ENCODE measurements at places on chromosomes 16 and 17. TPM values are rescaled to one million over a fixed set of nuclear protein-coding genes. Genes with fewer than 3 reads are reported as not detected.

Gene COPZ2
- 24.5 TPM for total RNA-seq

Gene KRT24
- total RNA-seq = not detected

Gene FBXW10
- total RNA-seq = not detected

Gene VAT1L
- 0.32 TPM for total RNA-seq

Gene ZG16
- total RNA-seq = not detected

Gene MRPS7
- 34.7 TPM for total RNA-seq

Gene EVPL
- 46.8 TPM for total RNA-seq

Gene BEAN1
- total RNA-seq = 0.87 TPM

- no peaks in the 10 kb centered on the region for H3K36me3 ChIP-seq
- no peak for DNase-seq
- H3K27ac ChIP-seq = no peak overlapping the region
- H3K4me1 ChIP-seq = no peaks in the 10 kb centered on the region
These were observed 398.8 kb downstream of the HS3ST3B1 start for GRCh38 chr17:14699574-14700185.

DNA sequence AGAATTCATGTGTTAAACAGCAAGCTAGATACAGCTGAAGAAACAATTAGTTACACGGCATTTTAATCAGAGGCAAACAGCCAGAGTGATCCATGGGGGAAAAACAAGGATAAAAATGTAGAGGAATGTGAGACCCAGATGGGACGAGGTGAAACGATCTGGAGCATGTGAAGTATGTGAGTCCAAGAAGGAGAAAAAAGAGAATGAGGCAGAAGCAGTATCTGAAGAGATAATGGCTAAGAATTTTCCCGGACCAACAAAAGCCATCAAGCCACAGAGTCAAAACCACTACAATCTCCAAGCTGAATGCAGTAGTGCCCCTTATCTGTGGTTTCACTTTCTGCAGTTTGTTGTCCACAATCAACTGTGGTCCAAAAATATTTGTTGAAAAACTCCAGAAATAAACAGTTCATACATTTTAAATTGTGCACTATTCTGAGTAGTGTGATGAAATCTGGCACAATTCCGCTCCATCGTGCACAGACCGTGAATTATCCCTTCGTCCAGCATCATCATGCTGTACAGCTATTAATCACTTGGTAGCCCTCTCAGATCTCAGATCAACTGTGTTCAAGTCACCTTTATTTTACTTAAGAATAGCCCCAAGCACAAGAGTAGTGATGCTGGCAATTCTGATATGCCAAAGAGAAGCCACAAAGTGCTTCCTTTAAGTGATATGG lies 18.8 kb downstream of the MYH10 start:
- no peak for DNase-seq
- no peaks in the 10 kb centered on the region for H3K36me3 ChIP-seq
- no peak overlapping the region for H3K4me3 ChIP-seq
- peaks cover 11% of the 10 kb centered on the region for H3K4me1 ChIP-seq
- no peaks in the 10 kb centered on the region for H3K27me3 ChIP-seq
- peak overlapping the region; percentile 61 for H3K27ac ChIP-seq

GRCh38 chr17:3922765-3923164 lies 6.5 kb upstream of the P2RX1 start:
- H3K27ac ChIP-seq = no peak overlapping the region
- no peak for DNase-seq
- no peaks in the 10 kb centered on the region for H3K36me3 ChIP-seq
- H3K4me1 ChIP-seq = no peaks in the 10 kb centered on the region
- no peak overlapping the region for H3K4me3 ChIP-seq

- H3K27ac ChIP-seq = no peak overlapping the region
- DNase-seq = no peak
These were observed 462.0 kb downstream of the HS3ST3B1 start for GRCh38 chr17:14762736-14763479.

GRCh38 chr16:19316846-19317245 lies 31.3 kb downstream of the CLEC19A start:
- H3K27ac ChIP-seq = no peak overlapping the region
- H3K27me3 ChIP-seq = no peaks in the 10 kb centered on the region
- no peak for DNase-seq
- H3K4me3 ChIP-seq = no peak overlapping the region
- no peaks in the 10 kb centered on the region for H3K4me1 ChIP-seq

- DNase-seq = peak; percentile 83
- H3K4me3 ChIP-seq = peak overlapping the region; percentile 44
- peaks cover 5% of the 10 kb centered on the region for H3K4me1 ChIP-seq
- no peaks in the 10 kb centered on the region for H3K36me3 ChIP-seq
- no peaks in the 10 kb centered on the region for H3K27me3 ChIP-seq
- no peak overlapping the region for H3K27ac ChIP-seq
These were observed 59.8 kb upstream of the FBXO47 start for GRCh38 chr17:39026980-39027451.

DNA sequence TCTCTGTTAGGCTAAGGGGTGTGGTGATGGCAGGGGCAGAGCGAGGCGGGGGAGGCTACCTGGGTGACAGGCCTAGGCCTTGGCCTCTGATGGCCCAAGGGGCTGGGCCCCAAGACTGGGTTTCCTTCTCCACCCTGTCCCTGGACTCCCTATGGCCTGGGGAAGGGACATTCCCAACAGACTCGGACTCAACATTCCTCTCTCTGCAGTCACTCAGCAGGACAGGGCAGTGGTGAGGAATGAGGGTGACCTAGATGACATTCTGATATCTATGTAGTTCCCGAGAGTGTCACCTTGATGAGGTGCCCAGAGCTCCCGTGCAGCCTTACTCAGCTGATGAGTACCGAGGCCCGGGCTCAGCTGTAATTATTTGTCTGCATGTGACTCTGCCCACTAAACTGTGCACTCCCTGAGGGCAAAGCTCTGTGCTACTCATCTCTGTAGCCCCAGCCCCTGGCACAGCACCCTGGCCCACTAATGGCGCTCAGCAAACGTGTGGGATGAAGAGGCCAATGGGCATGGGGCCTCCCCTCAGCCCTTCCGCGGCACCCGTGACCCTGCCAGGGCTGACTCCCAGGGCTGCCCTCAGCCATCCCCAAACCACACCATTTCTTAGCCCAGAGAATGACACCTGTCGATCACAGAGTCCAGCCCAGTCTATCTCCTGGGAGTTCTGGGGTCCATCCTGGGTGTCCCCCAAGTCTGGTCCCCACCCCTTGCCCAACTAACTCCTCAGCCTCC lies 2.2 kb downstream of the PLCD3 start:
- no peaks in the 10 kb centered on the region for H3K27me3 ChIP-seq
- H3K36me3 ChIP-seq = no peaks in the 10 kb centered on the region

DNA sequence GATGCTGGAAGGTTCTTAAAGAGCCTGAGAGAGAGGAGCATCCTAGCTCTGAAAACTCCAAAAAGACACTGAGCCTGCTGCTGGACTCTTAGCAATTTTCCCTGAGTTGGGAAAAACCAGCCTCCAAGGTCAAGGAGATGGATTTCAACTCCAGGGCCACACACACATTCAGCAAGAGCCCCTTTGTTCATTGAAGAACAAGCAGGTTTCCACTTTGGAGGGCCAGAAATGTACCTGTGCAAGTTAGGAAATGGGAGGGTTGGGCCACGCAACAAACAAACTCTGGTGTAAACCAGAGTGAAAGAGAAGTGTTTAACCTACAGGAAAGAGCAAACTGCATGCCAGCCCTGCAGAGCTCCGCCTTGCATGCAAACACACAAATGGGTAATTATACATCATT lies 264.8 kb upstream of the RPL38 start:
- no peak for DNase-seq
- no peaks in the 10 kb centered on the region for H3K36me3 ChIP-seq
- H3K4me3 ChIP-seq = no peak overlapping the region
- H3K27me3 ChIP-seq = peaks cover 5% of the 10 kb centered on the region
- no peaks in the 10 kb centered on the region for H3K4me1 ChIP-seq

DNA sequence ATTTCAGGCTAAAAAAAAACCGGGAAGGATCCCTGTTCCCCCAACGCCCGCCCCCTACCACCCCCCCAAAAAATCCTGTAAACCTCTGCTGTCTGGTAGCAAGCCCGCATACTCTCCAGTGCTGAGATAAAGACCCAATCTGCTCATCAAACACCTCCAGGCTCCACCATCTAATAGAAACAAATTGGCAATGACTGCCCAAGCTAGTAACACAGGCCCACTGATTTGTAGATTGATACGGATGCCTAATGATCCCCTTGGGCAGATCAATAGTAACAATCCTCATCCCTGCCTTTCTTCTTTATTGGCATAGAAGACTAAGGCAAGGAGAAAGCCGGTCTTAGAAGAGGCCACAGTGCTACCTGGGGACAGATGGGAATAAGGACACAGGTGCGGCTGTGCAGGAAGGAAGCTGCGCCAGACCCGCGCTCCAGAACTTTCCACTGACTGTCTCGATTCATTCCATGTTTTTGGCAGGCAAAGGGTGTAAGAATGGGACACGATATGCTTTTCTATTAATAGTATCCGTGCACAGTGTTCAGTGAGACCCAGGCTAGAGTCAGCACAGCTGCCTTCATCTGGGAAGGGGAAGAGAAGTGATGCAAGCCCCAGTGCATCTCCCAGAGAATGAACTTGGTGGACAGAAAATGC lies 407.6 kb upstream of the PSMD7 start:
- no peaks in the 10 kb centered on the region for H3K36me3 ChIP-seq
- no peak overlapping the region for H3K27ac ChIP-seq
- DNase-seq = no peak
- no peaks in the 10 kb centered on the region for H3K4me1 ChIP-seq
- H3K27me3 ChIP-seq = peaks cover 38% of the 10 kb centered on the region

DNA sequence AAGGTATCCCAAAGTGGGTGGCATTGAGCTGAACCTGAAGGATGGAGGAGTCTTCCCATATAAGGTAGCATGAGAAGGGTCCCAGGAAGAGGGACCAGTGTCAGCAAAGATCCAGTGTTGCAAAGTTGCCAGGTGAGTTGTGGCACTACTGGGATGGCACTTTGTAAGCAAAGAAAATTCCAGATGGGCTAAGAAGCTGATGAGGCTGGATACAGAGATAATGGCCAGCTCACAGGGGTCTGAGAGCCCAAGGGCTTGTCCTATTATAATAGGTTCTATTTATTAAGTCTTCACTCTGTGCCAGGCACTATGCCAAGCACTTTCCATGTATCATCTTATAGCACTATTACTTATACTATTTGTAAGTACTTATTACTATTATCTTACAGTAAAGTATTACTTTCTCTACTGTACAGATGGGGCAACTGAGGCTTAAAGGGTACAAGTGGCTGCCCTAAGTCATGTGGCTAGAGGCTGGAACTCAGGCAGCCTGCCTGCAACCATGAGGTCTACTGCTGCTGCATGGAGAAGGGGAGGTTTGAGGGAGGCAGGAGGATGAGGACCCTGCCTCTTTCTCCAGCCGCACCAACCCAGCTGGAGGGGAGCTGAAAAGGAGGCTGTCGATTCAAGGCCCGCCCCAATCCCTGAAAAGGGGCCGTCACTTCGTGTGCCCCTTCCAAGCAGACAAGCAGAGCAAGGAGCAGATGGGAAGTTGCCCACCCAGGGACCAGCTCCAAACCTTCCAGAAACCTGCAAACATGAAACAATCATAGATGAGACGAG lies 86.5 kb downstream of the C16orf78 start:
- H3K4me1 ChIP-seq = no peaks in the 10 kb centered on the region
- peaks cover 19% of the 10 kb centered on the region for H3K27me3 ChIP-seq
- no peak overlapping the region for H3K4me3 ChIP-seq
- no peak overlapping the region for H3K27ac ChIP-seq

DNA sequence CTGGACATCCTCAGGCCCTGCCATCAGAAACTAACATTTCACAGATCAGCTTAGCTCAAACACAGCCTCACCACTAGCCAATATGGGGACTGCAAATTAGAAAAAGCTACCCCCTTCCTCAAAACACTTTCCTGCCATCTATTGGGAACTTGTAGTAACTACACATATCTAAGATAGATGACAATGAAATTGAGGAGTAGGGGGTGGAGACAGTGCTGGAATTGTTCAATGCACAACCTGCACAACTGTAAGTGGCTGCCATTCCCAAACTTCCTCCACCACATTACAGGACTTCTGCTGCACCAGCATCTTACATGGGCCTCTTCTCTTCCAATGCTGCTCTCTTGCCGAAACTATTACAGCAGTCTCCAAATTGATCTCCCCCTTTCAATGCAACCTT lies 21.9 kb downstream of the AIPL1 start:
- no peak overlapping the region for H3K4me3 ChIP-seq
- no peaks in the 10 kb centered on the region for H3K27me3 ChIP-seq
- no peak for DNase-seq
- H3K4me1 ChIP-seq = no peaks in the 10 kb centered on the region
- H3K27ac ChIP-seq = no peak overlapping the region

GRCh38 chr16:89330177-89330856 lies 112.8 kb downstream of the ZNF778 start:
- no peak overlapping the region for H3K4me3 ChIP-seq
- no peaks in the 10 kb centered on the region for H3K27me3 ChIP-seq
- no peaks in the 10 kb centered on the region for H3K36me3 ChIP-seq

GRCh38 chr17:55295411-55296170 lies 30.8 kb downstream of the HLF start:
- H3K4me1 ChIP-seq = peaks cover 4% of the 10 kb centered on the region
- H3K27me3 ChIP-seq = no peaks in the 10 kb centered on the region
- H3K4me3 ChIP-seq = no peak overlapping the region
- no peak overlapping the region for H3K27ac ChIP-seq
- H3K36me3 ChIP-seq = peaks cover 4% of the 10 kb centered on the region
